Breast epithelium (tissue), 4 donors: ENCODE measurements at places on chromosomes 5 and 9.

GRCh38 chr9:107218829-107219485 lies 64.1 kb upstream of the RAD23B start:
- no peak for DNase-seq

GRCh38 chr9:129849901-129850300 lies 14.6 kb downstream of the USP20 start:
- no peak for DNase-seq

- no peak for DNase-seq
Measured at GRCh38 chr5:176132471-176133288, 105.5 kb upstream of the SIMC1 start.

GRCh38 chr9:131278702-131279111 lies 2.4 kb upstream of the FAM78A start:
- no peak for DNase-seq

GRCh38 chr9:105835721-105836120 lies 141.4 kb downstream of the TMEM38B start:
- DNase-seq, result no peak

GRCh38 chr9:127066060-127066850 lies 56.2 kb downstream of the ANGPTL2 start:
- DNase-seq, result no peak

- DNase-seq, result no peak
Measured at GRCh38 chr5:64149268-64149667, 16.4 kb upstream of the RNF180 start.

DNA sequence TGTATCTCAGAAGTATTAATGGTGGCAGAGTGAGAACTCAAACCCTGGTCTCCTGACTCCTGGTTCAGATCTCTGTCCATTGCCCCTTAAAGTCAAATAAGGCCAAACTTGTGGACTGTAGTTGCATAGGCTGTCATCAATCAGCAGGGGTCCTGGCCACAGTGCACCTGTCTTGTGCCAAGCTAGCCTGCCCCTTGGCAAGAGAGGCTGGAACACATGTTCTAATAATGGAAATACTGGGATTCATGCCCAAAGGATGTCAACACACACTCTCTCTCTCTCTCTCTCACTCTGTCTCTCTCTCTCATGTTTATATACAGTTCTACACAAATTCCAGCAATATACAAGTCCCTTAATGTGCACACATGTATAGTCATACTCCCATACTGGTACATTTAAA lies 44.3 kb downstream of the GLRA1 start:
- DNase-seq, result no peak

- DNase-seq, result peak; percentile 63
Measured at GRCh38 chr5:127925916-127926315, 157.7 kb upstream of the SLC12A2 start.

DNA sequence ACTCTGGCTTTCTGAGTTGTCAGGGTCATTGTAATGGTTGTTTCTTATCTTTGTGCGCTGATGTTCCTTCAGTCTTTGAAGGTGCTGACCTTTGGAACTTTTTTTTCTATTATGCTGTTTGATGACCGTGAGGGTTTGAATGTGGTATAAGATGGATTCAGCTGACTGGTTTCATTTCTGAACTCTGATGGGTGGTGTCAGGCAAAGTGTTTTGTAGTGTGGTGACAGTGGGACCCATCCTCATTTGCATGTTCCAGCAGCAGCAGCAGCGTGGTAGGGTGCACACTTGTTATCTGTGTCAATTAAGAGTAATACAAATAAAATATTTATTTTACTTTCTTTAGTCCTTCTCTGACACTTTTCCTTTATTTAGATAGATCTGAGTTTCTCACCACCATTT lies 227.7 kb upstream of the PRR16 start:
- DNase-seq, result no peak

- no peak for DNase-seq
Measured at GRCh38 chr5:142572006-142572405, 113.9 kb downstream of the FGF1 start.

GRCh38 chr5:108061941-108062340 lies 320.0 kb downstream of the FBXL17 start:
- no peak for DNase-seq

- DNase-seq, result no peak
Measured at GRCh38 chr9:106075236-106075959, 381.1 kb downstream of the TMEM38B start.

DNA sequence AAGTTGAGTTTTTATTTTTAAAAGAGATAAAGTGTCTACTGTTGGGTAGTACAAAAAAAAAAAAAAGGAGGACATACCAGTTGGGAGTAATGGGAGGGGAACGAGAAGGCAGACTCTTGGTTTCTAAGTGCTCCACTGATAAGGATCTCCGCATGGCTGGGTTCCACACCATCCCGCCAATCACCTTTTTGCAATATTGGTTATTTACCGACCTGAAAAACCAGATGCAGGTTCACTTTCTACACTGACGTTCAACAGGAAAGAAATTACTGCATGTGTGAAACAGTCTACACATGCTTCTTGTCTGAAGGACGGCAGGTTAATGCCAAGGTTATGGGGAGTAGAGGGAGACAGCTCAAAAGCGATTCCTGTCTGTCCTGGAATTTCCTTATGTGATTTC lies 75.5 kb downstream of the PTPN3 start:
- DNase-seq, result peak; percentile 73

GRCh38 chr9:111190347-111190746 lies 139.7 kb downstream of the OR2K2 start:
- DNase-seq, result no peak

- no peak for DNase-seq
Measured at GRCh38 chr9:124146031-124146561, 111.7 kb upstream of the NEK6 start.

DNA sequence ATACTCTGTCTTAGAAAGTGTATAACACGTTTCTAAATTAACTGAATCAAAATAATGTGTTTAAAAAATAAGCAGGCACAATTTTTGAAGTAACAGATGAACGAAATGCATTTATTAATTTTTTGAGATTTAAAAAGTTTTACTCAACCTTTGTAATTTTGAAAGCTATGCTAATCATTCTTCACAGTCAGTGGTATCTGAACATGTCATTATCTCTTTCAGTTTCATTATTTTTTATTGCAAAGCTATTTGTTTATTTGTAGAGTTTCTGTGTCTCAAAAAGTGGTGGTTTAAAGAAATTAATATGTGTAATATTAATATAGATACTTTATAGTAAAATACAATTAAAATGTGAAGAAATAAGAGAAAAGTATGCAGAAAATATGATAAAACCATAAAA lies 11.2 kb downstream of the CHSY3 start:
- DNase-seq, result no peak

DNA sequence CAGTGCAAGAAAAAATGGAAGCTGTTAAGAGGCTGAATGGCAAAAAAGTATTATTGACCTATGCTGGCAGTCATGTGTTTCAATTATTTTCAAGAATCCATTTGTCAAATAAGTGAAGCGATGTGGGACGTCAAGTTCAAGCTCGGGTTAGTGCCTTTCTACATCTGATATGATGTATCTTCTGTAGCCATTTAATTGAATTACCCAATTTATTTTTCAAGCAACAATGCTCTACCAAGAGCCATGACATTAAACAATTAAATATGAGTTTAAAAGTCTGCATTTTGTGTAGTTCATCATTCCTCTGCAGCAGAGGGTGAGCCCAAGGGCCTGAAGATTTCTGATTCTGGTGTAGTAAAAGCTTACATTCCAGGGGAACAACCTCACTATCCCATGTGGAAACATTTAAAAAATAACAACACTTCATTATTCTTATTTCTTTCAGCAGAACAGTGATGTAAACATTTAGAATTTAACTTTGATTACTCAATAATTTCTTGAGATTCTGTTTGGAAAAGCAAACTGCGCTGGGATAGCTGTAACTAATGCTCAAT lies 619.7 kb upstream of the ARRDC3 start:
- DNase-seq, result no peak
